Stimulated activated CD8-positive, alpha-beta memory T cell treated with anti-CD3 and anti-CD28 coated beads, Interleukin-4, amount 100 ng/mL, for 1 hour (primary cell): ENCODE measurements at places on chromosomes 1 and 21.

GRCh38 chr1:21630571-21631343, 38.4 kb downstream of the RAP1GAP start:
- no peak for DNase-seq

DNA sequence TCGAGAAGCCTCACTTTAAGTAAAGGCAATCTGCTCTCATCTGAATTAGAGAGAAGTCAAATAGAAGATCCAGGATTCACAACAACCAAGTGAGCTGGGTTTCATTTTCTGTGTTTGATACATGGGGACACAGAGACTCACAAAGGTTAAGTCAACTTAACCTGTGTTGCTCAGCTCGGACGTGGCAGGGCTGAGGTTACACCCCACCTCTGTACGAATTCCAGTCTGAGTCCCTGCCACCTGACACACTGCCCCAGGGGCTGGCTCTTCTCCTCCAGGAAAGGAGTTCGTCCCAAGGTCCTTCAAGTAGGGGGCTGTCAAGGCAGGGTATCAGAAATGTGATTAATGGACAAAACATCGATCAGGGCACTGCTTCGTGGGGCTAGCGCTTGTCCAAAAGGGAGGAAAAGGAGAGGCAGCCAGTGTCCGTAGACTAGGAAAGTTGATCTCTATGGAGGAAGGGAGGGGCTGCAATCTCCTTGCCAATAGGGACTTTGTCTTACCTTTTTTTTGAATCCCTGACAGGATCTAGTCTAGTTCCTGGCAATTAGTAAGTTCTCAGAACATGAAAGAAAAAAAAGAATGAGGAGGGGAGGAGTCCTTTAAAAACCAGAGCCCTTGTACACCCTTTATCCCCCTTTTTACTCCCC, 116.4 kb downstream of the CNIH3 start:
- no peak for DNase-seq

- DNase-seq: no peak
Measured at GRCh38 chr1:15188678-15189077, 35.1 kb downstream of the TMEM51 start.

DNA sequence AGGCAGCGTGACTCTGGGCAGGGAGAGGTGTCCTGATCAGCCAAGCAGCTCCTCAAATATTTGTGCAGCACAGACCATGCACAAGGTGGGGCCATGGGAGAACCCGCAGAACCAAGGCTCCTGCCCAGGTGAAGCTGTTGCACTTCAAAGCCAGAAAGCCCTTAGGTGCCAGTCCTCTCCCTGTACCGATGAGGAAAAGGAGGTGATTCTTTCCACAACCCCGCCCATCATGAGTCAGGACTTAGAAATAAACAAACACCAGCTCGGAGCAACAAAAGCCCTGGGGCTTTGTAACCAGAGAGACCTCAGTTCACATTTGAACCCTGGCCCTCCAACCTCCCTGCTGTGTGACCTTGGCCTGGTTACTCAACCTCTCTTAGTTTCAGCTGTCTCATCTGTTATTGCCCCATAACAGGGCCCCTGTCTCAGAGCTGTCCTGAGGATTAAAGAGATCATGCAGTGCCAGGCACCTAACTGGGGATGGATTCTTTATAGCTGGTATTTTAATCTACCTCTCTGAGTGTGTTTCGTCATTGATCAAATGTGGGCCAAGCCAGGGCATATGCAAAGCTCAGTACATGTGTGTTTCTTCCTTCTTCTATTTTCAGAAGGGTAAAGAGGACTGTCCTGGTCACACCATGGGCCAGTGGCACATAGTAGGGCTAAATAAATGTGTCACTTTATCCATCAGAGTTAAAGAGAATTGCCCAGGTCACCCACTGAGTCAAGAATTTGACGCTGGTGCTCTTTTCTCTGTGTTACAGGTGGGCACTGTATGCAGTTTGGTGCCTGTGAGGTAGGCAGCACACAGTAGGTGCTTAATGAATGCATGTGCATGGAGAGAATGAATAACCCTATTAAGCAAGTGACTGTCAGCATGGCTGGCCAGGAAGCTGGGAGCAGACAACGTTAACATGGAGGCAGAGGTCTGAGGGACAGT, 1.4 kb downstream of the LDLRAD1 start:
- no peak for DNase-seq

- DNase-seq: no peak
Measured at GRCh38 chr1:109399326-109399957, 1.7 kb upstream of the SORT1 start.

DNA sequence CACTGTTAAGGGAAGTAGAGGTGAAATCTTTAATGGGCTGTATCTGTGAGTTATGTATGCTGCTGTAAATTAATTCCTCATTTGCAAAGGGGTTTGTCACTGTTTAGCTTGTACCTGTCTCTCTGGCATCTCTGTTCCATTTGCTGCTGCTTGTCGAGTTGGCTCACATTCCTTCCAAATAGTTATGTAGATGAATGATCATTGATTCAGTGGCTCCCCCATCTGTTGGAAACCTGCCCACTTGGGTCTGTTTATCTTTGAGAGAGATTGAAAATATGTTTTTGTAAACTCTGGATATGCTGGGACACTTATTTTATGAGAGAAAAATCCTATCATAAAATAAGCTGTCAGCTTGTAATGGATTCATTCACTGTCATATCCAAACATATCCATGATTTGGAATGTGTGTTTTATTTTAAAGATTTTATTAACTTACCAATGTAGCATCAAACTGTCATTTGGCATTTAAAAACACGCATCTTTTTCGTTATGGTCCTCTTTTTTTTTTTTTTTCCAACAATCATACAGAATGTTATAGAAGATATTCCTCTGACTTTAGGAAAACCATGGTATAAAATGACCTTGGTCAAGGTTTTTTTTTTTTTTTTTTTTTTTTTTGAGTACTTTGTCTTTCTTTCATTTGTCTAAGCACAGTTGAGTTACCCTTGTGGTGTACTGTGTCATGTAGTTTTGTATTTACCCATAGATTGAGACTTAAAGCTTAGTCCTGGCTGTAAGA, 3.5 kb downstream of the RYR2 start:
- no peak for DNase-seq

DNA sequence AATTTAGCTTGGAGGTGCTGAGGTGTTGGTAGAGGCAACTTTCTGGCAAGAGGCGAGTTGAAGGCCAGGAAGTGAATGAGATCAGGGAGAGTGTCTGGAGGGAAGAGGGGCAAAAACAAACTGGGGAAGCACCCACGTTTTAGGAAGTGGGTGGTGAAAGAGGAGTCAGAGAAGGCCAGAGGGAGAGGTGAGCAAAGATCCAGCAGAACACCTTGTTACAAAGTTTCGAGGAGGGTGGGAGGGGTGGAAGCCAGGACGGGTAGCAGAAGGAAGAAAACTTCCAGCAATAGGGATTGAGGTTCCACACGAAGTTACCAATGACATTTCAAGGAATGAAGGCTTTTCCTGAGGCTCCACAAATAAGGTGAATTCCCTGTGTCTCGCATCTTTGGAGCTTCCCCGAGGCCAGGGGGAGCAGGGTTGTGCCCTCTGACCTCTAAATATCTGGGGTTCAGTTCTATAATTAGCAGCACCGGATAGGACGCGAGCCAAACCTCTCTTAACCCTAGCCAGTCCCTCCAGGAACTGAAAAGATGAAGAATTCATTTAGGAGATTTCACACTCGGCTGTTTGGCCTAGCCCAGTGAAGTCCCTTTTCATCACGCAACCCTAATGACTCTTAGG, 578 bp upstream of the SESN2 start:
- no peak for DNase-seq
